Posterior cingulate gyrus (tissue), 11 donors: ENCODE measurements at places on chromosomes 16 and 17.

DNA sequence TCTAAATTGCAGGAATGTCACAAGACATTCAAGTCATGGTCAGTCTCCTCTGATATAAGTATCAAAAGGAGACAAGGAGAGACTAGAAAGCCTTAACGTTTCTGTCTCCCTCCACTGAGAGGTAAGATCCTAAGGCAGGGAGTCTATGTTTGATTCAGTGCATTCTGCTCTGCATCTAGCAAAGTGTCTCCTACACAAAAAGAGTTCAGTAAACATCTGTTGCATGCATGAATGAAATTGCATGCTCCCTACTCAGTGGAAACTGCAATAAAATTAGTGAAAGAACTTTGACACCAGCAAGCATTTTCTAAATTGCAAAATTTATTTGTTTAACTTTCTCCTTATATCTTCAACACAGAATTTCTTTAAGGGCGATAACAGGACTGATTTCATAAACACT is 111.1 kb downstream of the ADAMTS18 start:
- no peak for DNase-seq

GRCh38 chr17:42563543-42563942 is 1.6 kb downstream of the COASY start:
- no peak for DNase-seq

- no peak for DNase-seq
Measured at GRCh38 chr16:51457775-51458174, 306.7 kb upstream of the SALL1 start.

- no peak for DNase-seq
Measured at GRCh38 chr16:85396879-85397871, 215.9 kb upstream of the GSE1 start.

- DNase-seq = no peak
Measured at GRCh38 chr17:81569986-81570514, 17.9 kb upstream of the FAAP100 start.

DNA sequence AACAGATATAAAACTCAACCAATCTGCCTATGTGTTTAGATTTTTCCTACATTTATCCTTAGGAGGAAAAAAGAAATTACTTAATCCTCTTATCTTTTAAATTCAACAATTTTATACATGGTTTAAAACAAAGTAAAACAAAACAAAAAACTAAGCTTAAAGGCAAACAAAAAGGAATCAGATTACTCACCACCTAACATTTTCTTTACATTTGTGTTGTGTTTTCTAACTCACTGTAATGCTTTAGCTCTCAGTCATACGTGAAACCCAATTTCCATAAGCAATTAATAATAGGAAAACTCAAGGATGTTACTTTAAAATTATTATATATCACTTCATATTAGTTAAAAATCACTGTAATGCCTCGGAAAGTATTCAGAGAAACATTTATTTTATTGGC is 6.7 kb upstream of the IRX5 start:
- DNase-seq = no peak

DNA sequence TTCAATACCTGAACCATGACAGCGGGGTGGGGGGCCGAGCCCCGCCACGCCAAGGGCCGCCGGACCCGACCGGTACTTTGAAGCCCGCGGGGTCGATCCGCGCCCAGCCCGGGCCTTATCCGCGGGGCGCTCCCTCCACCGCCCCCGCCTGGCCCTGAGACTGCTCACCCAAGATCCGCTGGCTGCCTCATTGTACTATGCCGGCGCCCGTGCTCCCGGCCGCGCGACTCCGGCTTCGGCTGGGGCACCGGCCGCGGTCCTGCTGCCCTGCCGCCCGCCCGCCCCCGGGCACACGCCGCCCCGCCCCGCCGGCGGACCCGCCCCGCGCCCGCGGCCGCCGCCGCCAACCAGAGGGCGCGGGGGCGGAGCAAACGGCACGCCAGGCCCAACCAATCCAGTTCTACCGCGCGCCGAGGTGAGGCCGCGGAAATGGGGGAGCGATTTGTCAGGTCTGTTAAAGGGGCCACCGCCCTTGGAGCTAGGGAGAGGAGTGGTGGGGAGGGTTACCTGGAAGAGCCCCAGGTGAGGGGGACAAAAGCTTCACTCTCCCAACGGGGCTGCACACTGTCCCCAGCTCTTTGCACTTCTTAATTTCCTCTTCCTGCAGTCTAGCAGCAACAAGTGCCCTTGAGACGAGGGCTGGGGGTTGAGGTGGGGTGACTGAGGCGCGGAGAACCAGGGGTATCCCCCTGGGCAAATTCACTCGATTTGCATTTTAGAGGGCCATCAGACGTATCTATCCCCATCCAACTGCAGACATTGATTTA is at the start of gene TEX2:
TEX2 (minus strand) TSS at position 261 of the 767 bp plus-strand sequence. CDS start 49,043 bp downstream, outside the sequence.
- peak; percentile 83 for DNase-seq

DNA sequence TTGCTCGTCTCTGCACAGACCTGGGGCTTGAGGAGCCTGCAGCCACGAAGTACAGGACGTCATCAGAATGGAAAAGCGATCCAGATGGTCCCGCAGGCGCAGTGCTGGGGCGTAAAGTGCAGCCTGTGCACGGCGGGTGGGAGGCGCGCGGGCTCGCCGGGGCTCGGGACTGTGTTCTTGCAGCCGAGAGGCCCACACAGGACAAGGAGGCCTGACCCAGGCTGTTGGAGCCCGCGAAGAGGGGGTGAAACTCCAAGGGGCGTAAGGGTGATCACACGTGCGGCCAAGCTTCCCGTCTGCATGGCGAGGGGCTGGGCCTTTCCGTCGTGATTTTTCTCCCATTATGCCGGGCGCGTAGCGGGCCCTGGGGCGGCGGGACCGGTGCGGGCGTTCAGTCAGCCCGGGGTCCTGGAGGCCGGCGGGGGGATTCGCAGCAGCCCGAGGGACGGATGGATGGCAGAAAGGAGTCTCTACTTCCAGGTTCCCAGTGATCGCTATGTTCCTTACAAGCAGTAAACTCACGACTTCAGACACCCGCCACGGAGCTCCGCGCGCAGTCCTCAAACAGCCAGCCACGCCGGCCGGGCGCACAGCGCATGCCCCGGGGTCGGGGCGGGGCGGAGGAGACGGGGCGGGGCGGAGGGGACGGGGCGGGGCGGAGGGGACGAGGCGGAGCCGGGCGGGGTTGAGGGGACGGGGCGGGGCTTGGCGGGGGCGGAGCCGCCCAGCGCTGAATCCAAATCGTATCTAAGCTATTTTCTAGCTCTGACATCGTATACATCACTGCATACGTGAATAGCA is 141.0 kb upstream of the KCNJ18 start:
- peak; percentile 75 for DNase-seq

GRCh38 chr16:28139530-28139929 is 72.2 kb downstream of the XPO6 start:
- DNase-seq = no peak

DNA sequence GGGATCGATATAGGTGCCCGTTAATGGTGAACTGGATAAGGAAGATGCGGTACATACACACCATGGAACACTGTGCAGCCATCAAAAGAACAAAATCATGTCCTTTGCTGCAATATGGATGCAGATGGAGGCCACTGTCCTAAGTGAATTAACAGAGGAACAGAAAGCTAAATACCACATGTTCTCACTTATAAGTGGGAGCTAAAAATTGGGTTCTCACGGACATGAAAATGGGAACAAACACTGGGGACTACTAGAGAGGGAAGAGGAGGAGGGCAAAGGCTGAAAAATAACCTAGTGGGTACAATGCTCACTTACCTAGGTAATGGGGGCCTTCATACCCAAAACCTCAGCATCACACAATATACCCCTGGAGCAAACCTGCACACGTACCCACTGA is 302.6 kb downstream of the XYLT1 start:
- no peak for DNase-seq

DNA sequence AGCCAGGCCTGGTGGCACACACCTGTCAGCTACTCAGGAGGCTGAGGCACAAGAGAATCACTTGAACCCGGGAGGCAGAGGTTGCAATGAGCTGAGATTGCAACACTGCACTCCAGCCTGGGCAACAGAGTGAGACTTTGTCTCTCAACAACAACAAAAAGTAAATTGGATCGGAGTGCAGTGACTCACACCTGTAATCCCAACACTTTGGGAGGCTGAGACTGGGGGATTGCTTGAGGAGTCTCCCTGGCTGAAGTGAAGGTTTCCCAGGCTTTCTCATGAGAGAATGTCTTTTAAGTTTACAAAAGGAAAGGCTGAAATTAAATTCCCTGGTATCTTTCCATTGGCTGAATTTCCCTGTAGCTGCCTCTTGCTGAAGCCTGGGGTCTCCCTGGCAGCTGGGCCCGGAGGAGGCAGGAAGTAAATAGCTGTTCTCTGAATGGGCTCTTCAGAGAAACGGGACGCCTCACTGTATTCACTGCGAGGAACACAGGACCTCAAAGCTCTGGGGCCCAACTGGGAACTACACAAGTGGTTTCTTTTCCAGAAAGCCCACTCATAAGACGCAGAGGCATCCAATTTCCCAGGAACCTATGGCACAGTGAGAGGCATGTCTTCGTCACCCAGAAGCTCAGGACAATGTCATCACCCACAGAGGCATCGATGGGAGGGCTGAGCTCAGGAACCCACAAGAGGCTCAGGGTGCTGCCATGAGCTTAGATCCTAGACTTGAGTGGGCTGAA is 77.4 kb upstream of the SMURF2 start:
- no peak for DNase-seq

DNA sequence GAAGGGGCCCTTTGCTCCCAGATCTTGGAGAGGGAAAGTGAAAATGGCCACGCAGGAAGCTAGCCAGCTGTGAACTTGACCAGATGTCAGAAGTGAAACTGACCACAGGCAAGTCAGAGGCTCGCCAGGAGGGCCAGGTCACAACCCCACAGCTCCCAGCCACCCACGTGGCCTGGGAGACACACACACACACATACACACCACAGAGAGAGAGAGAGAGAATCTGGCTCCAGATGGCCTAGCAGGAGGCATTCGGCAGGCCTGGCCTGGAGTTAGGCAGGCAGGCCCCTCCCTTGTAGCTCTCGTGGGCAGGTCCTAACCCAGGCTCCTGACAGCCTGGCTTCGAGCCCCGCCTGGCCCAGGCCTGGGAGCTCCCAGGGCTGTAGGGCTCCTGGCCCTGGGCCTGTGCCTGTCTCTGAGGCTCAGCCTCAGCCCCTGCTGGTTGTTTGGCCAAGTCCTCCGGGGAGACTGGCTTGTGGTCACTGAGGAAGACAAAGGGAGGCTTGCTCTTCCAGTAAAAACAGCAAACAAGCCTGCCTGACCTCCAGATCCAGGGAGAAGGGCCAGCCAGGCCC is 20.2 kb downstream of the NGFR start:
- DNase-seq = peak; percentile 70

DNA sequence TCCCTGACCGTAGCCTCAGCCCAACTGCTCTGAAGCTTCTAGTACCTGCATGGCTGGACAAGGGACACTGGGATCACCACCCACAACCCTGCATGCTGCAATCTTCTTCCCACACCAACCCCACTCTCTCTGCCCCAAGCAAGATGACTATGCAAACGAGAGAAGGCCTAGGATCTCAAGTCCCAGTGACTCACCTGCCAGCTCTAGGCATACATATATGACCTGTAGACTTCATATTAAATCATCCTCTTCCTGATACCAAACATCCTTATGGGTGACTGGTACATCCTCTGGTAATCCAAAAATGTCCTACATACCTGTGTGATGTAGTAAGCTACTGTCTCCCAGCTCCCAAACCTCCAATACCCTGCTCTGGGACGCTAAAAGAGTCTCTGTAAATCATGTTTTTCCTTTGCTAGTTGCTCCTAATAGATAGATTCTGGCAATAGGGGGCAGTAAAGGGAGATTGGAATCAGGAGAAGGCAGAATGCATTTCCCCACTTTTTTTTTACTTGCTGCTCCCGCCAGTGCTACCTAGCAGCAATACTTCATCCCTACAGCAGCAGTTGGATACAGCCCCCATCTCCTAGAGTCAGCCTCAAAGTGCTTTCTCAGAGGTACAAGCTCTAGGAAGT is 43.4 kb upstream of the SOX9 start:
- no peak for DNase-seq

- peak; percentile 21 for DNase-seq
Measured at GRCh38 chr16:1182950-1183907, 30.3 kb downstream of the CACNA1H start.

GRCh38 chr17:32241640-32242039 is 24.0 kb upstream of the RHBDL3 start:
- DNase-seq = no peak

DNA sequence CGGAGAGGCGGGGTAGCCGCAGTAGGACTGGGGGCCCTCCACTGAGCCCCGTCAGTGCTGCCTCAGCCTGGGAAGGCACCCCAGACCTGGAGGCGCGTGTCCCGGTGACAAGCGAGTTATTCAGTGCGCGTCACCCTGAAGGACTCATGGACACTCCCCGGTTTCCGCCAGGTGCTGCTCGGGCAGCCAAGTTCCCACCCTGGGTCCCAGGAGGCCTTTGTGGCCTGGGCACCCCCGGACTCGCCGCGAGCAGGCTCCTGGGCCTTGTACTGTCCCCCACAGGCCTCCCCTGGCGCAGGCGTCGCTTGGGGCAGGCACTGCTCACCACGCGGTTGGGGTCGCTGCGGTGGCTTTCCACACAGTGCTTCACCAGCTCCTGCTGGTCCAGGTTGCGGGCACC is 7.6 kb downstream of the RNF166 start:
- no peak for DNase-seq

- no peak for DNase-seq
Measured at GRCh38 chr16:88442383-88442726, 10.7 kb upstream of the ZFPM1 start.

GRCh38 chr16:30559690-30560089 is 1.5 kb upstream of the ZNF764 start:
- no peak for DNase-seq
